ENCODE measurements at places on chromosomes 7 and 10.

DNA sequence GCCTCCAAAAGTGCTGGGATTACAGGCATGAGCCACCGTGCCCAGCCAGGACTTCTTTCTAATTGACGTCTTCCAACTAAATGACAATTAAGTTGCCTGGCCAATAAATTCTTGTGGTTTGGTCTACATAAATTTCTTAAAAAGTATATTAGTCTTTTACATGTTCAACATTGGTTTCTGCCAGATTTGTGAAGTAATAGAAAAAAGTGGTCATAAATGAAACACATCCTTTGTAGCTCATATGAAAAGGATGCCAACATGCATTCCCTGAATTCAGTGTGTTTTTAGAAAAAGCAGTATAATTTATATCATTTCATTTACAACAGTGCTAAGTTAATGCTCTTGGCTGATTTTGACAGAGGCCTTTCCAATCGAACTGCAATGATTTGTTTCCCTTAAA, 215.0 kb downstream of the TAX1BP1 start:
- no peak for DNase-seq

DNA sequence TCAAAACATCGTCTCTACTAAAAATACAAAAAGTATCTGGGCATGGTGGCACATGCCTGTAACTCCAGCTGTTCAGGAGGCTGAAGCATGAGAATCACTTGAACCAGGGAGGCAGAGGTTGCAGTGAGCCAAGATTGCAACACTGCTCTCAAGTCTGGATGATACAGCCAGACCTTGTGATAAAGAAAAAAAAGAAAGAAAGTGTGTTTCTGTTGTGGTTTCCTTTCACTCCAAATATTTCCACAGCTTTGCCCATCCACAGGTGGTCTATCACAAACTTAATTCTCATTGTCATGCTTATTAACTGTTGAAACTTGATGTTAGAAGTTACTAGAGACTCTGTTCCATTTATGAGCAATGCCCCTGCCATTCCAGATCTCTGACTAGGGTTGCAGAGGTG, 316.0 kb upstream of the SEMA3C start:
- no peak for DNase-seq

DNA sequence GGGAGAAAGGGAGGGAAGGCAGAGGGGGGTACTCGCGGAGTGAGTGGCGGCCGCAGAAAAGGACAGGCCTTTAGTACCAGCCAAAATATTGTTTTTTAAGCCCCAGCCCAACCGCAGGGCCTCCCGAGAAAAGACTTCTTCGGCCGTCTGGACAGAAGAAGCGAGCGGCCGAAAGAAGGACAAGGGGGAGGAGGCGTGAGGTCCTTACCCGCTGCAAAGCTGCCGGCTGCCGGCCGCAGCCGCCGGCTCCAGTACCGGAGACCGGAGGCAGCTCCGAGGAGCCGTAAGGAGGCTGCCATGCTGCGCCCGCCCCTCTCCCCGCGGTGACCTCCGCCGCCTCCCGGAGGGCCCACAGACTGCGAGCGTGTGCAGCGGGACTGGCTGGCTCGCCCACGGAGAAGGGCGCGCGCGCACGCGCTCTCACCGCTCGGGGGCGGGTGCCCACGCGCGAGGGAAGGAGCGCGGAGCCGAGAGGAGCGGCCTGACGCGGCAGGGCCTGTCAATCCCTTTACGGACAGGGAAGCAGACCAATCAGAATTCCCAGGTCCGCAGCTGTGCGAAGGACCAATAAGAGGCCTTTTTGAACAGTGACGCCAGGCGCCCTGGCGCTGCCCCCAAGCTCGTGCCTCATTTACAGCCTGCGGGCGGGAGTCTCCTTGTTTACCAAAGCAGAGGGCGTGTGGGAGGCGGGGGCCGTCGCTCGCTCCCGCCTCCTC, at the start of gene HIBADH:
Gene HIBADH, minus strand, starts transcription at position 394 of the 716 bp plus-strand sequence. Its CDS starts 95 bp downstream, at position 299.
- peak; percentile 99 for DNase-seq

GRCh38 chr7:66255534-66256100, 50.5 kb downstream of the TPST1 start:
- DNase-seq = no peak

DNA sequence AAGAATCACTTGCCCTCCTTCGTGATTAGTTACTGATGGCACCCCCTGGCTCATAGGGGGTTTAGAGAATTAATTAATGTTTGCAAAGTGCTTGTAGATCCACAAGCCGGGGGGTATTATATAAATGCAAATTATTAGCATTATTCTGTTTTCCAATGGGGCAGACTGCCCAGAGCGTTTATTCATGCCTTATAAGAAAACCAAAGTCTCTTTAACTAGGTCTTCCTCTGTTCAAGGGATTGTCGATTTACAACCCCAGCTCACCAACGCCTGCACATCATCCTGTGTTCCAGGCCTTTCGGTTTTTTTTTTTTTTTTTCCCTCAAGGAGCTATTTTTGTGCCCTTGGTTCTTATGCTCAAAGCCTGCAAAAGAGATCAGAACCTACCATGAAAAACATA, 630.7 kb downstream of the PARD3 start:
- no peak for DNase-seq
